Mucosa of descending colon (tissue), 3 donors: ENCODE measurements at places on chromosomes 7 and 10. TPM values are rescaled to one million over a fixed set of nuclear protein-coding genes. Genes with fewer than 3 reads are reported as not detected.

ZNF488 gene
- 1.6 TPM for total RNA-seq

RAB19 gene
- 22.0 TPM for total RNA-seq

AKR1E2 gene
- 20.4 TPM for total RNA-seq

SPDYE1 gene
- total RNA-seq: not detected

ARMC3 gene
- total RNA-seq: not detected

AKR1B15 gene
- 8.0 TPM for total RNA-seq

PANK1 gene
- 23.2 TPM for total RNA-seq

ZNF273 gene
- 6.5 TPM for total RNA-seq

DGKI gene
- total RNA-seq: 0.36 TPM

GET4 gene
- total RNA-seq: 48.2 TPM

OR2A42 gene
- total RNA-seq: 0.32 TPM

ATRNL1 gene
- 0.58 TPM for total RNA-seq

GRCh38 chr10:1086787-1087186 lies 30.6 kb downstream of the WDR37 start:
- DNase-seq: no peak

DNA sequence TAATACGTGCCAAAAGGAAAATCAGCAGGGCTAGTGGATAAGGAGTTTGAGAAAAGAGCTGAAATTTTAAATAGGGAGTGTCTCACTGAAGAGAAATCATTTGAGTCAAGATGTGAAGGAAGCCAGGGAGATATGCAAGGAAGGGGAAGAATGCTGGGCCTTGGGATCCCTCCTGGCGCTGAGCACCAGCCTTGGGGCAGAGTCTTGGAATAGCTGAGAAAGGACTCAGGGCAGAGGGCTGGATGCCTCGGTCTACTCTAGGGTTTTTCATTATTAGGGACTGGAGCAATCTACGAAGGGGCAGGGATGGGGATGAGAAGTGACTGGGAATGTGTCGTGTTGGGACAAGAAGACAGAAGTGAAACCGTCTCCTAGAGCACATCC lies 484 bp downstream of the ZWINT start:
- DNase-seq: no peak

DNA sequence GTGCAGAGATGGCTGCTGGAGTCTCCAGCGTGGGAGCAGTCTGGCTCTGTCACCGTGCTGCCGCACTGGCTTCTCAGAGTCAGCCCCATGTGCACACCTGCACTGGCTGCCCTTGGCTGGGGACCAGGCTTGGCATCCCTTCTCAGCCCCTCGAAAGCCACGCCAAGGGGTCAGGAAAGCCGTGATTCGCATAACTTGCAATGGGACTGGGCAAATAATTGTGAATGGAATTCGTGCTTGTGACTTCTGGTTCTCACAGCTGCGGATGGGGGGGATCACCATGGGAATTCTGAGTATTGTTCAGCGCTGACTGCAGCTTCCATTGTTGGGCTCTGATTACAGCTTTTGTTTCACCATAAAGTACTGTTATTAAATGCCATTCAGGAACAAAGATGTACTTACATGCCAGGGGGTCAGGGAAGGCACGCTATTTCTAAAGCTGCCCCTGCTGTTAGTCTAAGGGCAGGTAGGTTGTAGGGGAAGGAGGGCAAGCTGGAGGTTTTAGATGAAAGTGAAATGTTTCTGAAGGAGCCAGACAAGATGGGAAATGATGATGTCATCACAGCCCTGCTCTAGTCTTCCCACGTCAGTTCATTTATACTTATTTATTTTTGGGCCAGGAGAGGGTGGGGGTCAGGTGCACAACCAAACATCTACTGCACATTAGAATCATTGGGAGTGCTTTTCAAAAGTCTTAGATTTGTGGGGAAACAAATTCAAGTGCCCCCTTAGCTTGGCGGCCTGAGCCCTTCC lies 5.8 kb upstream of the PLEKHA1 start:
- no peak for DNase-seq

- DNase-seq: no peak
Measured at GRCh38 chr7:35251606-35252310, 2.1 kb downstream of the TBX20 start.

DNA sequence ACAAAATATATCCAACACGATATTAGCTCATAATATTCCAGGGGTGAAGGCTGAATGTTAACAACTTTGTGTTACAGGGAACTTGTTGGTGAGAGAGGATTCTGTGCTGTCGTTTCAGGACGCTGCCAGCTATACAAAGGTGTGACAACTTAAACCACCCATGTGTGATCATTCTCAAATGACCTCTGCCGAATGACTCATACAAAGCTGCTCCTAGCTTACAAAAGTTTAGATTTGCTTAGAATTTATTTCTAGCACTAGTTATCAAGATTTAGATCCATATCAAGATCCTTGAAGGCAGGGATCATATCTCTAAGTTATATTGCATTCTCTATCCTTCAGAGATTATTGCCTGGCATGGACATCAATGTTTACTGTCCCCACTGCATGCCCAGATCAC lies 65.3 kb downstream of the COBL start:
- no peak for DNase-seq

DNA sequence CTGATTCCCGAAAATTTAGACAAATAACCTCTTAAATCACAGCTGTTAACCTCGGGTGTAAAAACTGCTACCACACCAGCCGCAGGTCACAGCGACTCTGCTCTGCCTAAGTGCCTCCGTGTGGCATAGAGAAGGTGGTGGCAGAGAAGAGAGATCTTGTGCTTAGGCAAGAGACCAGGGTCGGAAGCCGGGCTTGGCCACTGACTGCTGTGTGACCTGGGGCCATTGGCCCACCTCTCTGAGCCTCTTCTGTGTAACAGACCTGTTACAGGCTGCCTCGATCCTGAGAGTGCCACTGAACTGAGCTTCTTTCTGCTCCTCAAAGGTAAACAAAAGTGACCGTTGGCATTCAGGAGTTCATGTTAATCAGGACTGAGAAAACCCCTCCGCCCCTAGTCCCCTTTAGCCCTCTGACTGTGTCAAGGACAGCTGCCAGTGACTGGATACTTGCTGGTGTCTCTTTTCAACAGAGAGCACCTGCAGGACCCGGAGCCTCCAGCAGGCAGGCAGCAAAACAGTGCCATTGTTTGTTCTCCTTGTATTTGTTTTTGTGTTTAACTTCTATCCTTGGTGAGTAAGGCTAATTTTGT lies 36.5 kb downstream of the ZMIZ1 start:
- DNase-seq: no peak

GRCh38 chr7:131222171-131222570 lies 105.5 kb upstream of the MKLN1 start:
- no peak for DNase-seq

GRCh38 chr7:37097983-37098382 lies 350.7 kb downstream of the ELMO1 start:
- no peak for DNase-seq

DNA sequence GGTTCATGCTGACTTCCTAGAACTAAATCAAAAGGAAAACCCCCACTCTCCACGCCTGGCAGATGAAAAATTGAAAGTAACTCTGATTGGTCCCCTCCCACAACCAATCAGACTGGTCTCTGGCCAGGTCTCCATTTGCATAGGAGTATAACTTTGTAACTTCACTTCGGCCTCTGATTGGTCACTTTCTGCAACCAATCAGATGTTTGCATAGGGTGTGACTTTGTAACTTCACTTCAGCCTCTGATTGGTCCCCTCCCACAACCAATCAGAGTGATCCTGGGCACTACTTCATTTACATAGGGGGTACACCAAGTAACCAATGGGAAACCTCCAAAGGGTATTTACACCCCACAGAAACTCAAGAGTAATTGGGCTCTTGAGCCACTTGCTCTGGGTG lies 306.6 kb upstream of the PFKP start:
- DNase-seq: no peak

GRCh38 chr10:60042262-60042661 lies 135.9 kb upstream of the CCDC6 start:
- DNase-seq: no peak

DNA sequence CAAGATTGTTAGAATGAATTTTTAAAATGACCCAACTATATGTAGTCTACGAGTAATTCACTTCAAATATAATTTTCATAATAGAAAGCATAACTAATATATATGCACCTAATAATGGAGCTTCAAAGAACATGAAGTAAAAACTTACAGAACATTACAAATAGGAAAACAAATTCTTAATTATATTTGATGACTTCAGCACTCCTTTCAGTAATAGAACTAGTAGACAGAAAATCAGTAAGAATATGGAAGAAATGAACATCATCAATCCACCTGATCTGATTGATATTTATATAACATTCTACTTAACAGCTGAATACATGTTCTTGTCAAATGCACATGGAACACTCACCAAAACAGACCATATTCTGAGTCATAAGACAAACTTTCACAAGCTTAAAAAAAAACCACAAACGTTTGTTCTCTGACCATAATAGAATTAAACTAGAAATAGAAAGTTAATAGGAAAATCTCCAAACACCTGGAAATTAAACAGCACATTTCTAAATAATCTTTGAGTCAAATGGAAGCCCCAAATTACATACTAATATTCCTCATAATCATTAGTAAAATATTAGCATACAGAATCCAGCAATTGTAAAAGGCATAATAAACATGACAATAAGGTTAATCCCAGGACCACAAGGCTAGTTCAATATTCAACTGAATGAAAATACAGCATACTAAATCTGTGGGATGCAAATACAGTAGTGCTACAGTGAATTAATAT lies 48.0 kb downstream of the BRAF start:
- no peak for DNase-seq

DNA sequence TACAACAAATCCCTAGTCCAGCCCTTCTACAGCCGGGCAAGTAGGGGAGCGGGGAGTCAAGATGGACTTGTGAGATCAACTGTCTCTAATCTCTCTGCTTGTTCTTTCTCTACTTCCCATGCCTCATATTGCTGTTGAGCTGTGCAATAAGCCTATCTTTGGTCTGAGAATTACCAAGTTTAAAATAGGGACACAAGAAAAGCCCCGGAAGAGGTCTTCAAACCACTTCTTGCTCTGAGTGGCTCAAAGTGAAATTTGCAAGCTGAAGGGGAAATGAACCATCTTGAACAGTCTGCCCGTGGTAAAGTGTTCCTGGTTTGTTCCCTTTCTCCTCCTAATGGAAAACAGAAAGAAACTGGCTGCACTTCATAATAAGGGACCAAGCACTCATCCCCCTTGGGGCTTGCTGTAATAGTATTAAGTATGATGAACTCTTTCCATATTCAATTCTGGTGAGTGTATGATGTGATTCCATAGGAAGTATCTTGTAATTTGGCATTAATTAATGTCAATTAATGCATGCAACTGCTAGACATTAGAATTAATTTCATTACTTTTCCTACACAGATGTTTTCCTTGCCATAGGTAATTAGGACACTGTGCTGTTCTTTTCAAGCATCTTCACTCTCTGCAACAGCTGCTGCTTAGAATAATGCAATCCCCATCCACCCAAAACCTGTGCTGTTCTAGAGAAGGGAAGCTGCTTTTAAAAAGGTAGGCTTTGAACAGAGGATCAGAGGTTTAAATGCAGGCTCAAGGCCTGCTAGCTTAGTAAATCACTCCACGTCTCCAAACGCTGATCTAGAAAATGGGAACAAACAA lies 449.6 kb downstream of the SORCS1 start:
- DNase-seq: no peak

DNA sequence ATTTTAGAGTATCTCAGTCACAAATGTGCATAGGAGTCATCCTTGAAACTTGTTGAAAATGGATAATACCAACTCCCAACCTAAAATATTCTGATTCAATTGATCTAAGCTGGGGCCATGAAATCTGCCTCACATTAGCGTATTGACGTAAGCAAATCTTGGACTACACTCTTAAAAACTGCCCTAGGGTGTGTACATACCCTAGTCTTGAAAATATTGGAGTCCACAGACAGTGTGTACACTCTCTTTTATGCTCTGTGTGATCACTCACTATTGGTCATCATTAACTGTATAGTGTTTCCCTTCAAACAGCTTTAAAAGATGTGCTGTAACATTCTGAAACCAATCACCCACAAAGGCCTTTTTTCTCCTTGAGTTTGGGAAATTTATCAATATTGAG lies 102.9 kb upstream of the FERD3L start:
- no peak for DNase-seq

DNA sequence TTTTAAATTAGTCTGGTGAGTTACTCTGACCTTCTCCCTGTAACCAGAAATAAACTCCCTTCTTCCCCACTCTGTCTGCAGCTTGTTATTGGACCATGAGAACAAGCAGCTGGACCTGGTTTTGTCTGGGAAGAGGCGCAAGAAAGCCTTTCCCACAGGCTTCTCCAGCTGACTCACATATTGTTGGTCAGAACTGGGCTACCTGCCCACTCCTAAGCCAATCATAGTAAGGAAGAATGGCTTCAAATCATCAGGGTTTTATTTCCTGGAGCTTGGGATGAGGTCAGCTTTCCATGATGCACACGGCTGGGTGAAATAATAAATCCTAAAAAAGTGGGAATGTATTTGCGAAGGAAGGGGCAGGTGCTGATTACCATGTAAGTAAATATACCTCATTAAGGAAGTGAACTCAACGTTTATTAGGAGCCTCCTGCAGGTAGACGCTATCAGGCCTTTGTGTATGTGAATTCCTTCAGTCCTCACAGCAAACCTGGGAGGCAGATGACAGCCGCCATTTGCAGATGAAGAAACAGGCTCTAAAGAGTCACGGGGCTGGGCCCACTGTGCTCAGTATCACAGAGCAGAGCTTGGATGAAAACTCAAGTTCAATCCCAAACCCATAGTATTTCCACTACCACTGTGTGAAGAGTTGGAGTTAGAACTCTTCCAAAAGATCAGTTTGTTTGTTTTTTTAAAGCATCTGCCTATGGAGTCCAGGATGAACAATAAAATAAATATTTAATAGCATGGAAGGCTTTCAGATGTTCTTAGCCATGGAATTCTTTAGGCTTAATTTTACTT lies 32.8 kb downstream of the IL15RA start:
- DNase-seq: no peak

DNA sequence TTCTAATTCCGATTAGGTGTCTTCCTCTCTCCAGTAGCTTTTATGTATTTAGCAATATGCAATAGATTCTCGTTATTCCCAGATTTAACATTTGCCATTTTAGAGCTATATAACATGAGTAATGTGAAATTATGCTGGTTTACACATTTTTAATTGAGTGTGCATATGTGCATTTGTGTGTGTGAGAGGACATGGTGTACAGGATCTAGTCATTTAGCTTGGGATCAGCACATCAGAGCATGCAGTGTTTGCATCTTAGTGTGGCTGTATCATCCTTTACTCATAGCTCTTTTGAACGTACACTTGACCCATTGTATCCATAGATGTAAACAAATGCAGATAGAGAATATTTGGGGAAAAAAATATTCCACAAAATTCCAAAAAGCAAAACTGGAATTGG lies 65.9 kb downstream of the DENND11 start:
- no peak for DNase-seq

GRCh38 chr7:103560136-103560535 lies 114.1 kb upstream of the SLC26A5 start:
- no peak for DNase-seq
